ENCODE measurements at places on chromosomes 3 and 15. TPM values are rescaled to one million over a fixed set of nuclear protein-coding genes. Genes with fewer than 3 reads are reported as not detected.

Gene ARPP19
- 71.7 TPM for total RNA-seq

Gene KBTBD13
- total RNA-seq = 0.21 TPM

Gene BHLHE40
- total RNA-seq = 52.2 TPM

DNA sequence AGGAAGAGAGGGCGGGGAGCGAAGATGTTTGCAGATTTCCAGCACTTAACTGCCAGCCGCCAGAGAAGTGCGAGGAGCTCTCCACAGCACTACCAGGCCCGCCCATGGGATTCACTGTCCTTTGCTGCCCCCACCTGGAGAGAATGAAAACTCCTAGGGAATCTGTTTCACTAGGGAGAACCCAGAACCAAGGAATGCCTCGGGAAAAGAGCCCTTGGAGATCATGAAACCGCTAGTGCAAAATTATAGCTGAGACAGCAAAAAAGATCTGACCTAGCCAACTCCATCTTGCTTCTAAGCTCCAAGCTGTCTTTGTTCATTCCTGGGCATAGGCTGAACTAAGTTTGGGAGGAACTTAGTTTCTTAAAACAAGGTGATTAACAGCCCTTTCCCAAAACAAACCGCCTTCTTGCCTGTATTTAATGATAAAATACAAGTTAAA, 82.6 kb upstream of the GCNT3 start:
- DNase-seq = peak; percentile 26

DNA sequence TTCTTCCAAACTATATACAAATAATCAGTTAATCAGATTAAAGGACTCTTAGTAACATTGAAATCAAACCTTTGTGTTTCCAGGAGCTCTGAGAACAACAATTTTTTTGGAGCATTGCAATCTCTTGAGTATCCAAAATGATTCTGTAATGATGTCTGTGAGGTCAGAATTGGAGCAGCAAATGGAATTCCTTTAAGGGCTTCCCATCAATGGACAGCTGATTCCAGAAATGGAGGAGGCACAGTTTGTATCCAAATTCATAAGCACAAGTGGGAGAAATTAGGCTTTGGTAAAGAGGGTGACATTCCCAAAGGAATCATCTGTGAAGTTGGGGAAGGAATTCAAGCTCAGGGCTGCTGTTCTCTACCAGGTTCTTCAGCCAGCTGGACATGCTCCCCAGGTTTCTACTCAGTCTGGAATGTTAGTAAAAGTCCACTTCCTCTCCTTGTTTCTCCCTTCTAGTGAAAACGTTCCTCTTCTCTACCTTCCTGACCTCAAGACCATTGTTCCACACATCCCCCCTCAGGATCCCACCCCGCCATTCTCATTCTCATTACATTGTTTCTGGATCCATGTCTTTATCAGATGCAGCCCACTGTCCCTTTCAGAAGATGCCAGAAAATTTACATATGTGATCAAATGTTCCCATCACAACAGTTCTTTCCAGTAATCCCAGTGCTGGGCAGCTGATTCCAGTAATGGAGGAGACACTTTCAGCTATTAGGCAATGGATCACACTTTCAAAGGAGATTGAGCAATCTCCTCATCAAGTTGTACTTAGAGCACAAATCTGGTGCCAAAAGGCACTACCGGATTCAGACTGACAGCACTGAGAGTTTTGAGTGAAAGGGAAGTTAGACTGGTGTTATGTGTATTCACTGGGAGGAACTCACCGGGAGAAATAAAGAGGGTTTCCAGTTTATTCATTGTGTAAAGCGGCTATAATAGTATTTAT, 391.3 kb upstream of the TPRG1 start:
- DNase-seq = peak; percentile 75

- no peak for DNase-seq
Observed at GRCh38 chr3:12489832-12490231, 5.6 kb downstream of the TSEN2 start.

DNA sequence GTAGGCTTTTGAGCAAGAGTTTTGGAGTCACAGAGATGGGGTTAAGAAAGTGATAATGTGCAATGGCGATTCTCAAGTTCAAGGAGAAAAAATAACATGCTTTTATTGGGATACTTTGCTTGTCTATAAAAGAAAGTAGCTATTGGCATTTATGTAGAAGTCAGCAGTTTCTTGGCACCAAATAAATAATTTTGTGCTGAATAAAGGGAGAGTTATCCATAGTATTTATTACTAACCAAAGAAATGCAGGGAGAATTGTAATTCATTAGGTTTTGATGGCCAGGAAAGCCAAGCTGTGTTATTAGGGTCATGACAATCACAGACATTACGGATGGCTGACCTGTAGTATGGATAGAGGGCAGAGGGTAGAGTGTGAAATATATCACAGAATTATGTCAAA, 33.1 kb downstream of the BTD start:
- no peak for DNase-seq

DNA sequence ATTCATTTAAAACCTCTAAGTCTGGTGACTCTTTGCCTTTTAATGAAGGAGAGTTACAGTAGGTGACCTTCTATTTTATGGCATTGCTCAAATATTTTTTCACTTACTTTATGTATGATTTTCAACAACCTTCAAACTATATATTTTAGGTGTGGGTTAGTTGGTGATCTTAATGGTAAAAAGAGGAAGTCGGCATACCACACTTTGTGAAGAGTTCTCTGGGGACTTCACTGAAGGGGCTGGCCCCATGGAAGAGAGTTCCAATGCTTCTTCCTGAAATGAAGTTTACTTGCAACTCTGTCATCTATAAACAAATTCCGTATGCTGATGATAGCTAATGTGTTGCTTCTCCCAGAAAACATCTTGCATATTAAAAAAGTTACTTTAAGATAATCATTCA, 647.0 kb upstream of the SGO1 start:
- no peak for DNase-seq
